ENCODE measurements at places on chromosomes 16 and 17.

DNA sequence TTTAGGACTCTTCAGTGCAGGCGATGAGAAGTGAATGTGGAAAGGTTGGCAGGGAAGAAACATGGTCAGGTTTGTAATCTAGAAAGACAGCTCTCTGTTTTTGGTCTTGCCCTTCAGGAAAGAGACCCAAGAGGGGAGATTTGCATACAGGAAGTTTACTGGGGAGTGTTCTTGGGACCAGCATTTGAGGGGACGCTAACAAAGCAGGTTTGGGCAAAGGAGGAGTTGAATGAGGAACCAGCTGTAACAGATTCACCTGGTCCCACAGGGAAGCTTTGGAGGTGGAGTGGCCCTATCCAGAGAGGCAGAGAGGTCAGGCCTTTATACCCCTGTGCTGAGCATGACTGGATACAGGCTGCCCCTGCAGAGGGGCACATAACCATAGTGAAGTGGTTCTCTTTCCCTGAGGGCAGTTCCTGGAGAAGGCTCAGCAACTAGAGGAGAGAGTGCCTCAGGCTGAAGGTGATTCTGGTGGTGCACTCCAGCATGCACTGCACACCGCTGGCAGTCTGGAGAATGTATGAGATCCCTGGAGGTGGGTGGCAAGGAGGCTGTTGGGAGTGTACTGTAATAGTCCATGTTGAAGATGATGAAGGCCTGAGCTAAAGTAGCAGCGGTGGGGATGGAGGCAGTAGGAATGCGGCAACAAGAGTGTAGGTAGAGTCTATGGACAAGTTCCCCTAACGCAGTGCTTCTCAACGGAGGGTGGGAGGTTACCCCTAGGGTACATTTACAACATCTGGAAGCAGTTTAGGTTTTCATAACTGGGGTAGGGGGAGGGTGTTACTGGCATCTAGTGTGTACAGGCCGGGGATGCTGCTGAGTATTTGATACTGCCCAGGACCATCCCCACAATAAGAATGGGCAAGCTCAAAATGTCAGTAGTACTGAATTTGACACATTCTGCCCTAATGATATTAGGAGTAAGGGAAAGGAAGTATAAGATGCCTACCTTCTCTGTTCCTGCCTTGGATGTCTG lies 37.2 kb downstream of the MAP2K6 start:
- H3K4me3 ChIP-seq = no peak overlapping the region
- H3K36me3 ChIP-seq = no peaks in the 10 kb centered on the region
- DNase-seq = no peak
- H3K4me1 ChIP-seq = peaks cover 12% of the 10 kb centered on the region

DNA sequence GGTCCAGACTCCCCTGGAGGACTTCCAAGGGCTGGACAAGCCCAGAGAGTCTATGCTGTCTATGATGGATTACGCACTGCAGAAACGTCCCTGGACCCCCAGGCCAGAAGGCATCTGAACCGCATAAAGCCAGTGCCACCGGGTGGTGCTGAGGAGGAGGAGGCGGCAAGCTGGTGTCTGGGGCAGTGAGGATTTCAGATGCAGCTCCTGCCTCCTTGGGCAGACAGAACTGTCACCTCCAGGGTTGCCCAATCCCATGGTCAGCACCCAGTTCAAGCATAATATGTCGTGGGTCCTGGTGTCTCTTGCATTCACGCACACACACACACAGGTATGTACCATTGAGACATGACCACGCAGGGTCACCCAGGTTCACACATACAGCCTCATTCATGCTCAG lies 25.6 kb downstream of the RAP1GAP2 start:
- no peaks in the 10 kb centered on the region for H3K4me1 ChIP-seq
- no peak for DNase-seq
- no peak overlapping the region for H3K27ac ChIP-seq

DNA sequence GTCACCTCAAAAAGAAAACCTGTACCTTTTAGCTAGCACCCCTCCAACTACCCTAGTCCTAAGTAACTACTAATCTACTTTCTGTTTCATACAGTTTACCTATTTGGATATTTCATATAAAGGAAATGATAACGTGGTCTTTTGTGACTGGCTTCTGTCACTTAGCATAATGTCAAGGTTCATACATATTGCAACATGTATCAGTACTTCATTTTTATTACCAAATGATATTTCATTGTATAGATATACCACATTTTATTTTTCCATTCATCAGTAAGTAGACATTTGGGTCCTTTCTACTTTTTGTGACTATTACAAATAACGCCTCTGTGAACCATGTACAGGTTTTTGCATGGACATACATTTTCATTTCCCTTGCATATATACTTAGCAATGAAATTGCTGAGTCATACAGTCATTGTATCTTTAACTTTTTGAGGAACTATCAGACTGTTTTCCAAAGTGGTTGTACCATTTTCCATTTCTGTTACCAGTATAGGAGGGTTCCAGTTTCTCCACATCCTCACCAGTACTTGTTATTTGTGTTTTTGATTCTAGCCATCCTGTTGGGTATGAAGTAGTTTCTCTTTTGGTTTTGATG lies 23.7 kb downstream of the MOSMO start:
- no peaks in the 10 kb centered on the region for H3K27me3 ChIP-seq
- H3K36me3 ChIP-seq = no peaks in the 10 kb centered on the region
- no peak overlapping the region for H3K4me3 ChIP-seq
- H3K27ac ChIP-seq = no peak overlapping the region
- no peak for DNase-seq

GRCh38 chr17:65139101-65139764 lies 2.1 kb downstream of the RGS9 start:
- H3K36me3 ChIP-seq = no peaks in the 10 kb centered on the region
- no peaks in the 10 kb centered on the region for H3K4me1 ChIP-seq
- no peaks in the 10 kb centered on the region for H3K27me3 ChIP-seq
- H3K27ac ChIP-seq = no peak overlapping the region

- H3K36me3 ChIP-seq = no peaks in the 10 kb centered on the region
- H3K27me3 ChIP-seq = no peaks in the 10 kb centered on the region
- DNase-seq = no peak
- no peak overlapping the region for H3K27ac ChIP-seq
- H3K4me1 ChIP-seq = no peaks in the 10 kb centered on the region
- no peak overlapping the region for H3K4me3 ChIP-seq
These were observed 151.3 kb upstream of the CNTNAP4 start for GRCh38 chr16:76125871-76126270.

DNA sequence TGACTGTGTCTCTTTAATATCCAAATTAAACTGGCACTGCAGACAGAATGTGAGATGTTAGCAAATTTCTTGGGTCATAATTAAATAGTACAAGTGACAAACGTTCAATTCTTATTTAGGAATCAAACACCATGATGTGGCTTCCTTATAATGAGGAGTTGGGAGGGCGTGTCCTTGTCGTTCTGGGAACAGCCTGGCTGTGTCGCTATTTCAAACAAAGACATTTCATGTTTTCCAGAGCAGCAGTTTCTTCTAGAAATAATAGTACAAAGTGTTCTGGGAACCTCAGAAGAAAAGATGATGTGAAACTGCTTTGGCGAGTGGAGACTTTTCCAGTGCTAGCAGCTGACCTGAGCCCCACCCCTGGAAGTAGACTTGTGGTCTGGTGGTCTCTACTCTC lies 301.7 kb upstream of the N4BP1 start:
- H3K4me1 ChIP-seq = no peaks in the 10 kb centered on the region
- no peaks in the 10 kb centered on the region for H3K36me3 ChIP-seq
- no peak overlapping the region for H3K27ac ChIP-seq

DNA sequence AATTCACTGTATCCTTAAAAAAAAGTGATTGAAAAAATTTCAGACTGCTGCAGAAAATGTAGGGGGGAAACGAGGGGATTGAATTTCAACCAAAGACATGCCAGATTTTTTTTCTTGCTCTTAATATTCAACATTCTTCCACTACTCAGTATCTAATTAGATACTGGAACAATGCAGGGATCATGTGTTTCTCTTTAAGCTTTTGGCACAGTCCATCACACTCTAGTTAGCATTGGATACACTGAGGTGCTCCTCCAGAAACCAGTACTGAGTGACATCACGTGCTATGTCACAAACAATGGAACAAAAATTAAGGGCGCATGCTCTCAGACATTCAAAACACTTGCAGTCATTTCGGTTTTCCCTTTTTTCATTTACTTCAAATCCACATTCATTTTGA lies 298.6 kb upstream of the PSMD7 start:
- no peak overlapping the region for H3K4me3 ChIP-seq
- no peaks in the 10 kb centered on the region for H3K27me3 ChIP-seq
- H3K36me3 ChIP-seq = no peaks in the 10 kb centered on the region
- no peak for DNase-seq
- no peaks in the 10 kb centered on the region for H3K4me1 ChIP-seq

DNA sequence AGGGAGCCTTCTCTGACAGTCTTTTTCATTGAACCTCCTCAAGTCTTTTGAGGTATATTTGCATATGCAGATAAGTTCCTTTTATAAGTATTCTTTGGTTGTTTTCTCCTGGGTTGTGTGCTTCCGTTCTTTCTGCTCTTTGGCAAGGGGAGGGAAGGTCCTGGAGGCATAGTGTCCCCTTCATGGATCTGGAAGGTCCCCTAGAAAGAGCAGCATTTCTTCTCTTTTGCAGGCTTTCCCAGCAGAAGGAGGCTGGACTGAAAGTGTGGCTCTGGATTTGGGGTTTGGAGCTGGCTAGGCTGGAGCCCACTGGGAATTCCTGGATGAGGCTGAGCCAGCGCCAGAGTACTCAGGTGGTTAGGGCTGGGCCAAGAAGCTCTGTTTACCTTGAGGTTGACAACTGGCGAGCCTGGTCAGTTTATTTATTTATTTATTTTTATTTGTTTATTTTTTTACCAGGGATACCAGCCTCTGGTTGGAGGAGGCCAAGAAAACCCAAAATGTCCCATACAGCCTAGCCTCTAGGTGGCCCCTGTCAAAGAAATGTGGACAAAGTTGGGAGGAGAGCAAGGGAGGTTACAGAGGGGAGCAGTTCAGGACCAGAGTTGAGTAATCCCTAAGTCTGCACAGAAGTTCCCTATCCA lies 5.4 kb upstream of the TOP2A start:
- H3K27me3 ChIP-seq = no peaks in the 10 kb centered on the region
- no peak overlapping the region for H3K27ac ChIP-seq

- H3K27me3 ChIP-seq = no peaks in the 10 kb centered on the region
- H3K4me3 ChIP-seq = no peak overlapping the region
- no peaks in the 10 kb centered on the region for H3K4me1 ChIP-seq
- DNase-seq = no peak
These were observed 24.8 kb downstream of the CCR7 start for GRCh38 chr17:40540448-40540847.

DNA sequence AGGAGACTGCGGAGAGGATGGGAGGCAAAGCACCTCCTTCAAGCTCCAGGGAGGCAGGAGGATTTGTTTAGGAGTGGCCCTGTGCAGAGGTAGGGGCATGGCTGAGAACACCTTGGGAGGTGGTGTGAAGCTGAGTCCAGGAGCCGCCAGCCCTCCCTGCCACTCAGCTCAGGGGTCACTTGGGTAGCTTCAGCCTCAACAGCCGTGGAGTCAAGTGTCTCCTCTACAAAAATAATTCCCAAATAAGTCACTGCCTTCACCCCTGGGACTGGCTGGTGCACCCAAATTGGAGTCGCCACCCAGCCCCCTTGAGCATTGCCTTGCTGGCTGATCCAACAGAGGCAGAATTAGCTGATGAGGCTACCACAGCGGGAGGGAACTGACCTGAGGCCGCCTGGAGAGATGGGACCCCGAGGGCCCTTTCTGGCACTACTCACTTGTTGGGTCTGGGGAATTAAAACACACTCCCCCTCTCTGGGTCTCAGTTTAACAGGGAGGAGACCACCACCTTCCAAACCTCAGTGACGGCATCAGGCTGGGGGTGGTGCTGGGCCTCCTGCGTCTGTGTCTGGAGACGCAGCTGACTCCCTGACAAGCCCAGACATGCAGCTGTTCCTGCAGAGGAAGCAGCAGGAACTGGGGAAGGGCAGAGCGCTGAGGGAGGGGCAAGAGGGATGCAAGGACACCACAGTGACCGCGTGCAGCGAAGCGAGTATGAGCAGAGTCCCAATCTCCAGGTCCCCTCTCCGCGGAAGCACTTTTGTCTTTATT lies 87.9 kb upstream of the TOB1 start:
- no peak overlapping the region for H3K27ac ChIP-seq
- no peak for DNase-seq
- no peak overlapping the region for H3K4me3 ChIP-seq
- no peaks in the 10 kb centered on the region for H3K36me3 ChIP-seq
- no peaks in the 10 kb centered on the region for H3K27me3 ChIP-seq

DNA sequence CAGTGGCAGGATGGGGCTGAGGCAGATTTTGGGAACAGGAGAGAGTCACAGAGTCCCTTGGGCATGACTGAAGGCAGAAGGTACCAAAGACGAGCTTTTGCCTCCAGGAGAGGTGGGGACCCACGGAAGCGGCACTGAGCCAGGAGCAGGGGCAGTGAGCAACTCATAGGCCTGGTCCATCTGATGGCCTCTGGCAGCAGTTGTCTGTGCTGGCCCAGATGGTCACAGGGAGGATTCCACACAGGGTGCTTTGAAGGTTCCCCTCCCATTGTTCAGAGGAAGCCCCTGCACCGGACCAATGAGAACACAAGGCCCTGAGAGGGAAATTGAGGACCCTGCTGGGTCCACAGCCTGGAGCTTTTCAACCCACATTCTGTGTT lies 360.3 kb upstream of the TNRC6C start:
- DNase-seq = no peak
- no peaks in the 10 kb centered on the region for H3K36me3 ChIP-seq
- no peak overlapping the region for H3K4me3 ChIP-seq
- peaks cover 26% of the 10 kb centered on the region for H3K4me1 ChIP-seq
- H3K27ac ChIP-seq = no peak overlapping the region
- H3K27me3 ChIP-seq = no peaks in the 10 kb centered on the region

GRCh38 chr16:2420035-2420434 lies 9.2 kb upstream of the CCNF start:
- no peak overlapping the region for H3K27ac ChIP-seq
- H3K4me3 ChIP-seq = no peak overlapping the region
- H3K27me3 ChIP-seq = no peaks in the 10 kb centered on the region
- DNase-seq = no peak
- H3K4me1 ChIP-seq = no peaks in the 10 kb centered on the region

DNA sequence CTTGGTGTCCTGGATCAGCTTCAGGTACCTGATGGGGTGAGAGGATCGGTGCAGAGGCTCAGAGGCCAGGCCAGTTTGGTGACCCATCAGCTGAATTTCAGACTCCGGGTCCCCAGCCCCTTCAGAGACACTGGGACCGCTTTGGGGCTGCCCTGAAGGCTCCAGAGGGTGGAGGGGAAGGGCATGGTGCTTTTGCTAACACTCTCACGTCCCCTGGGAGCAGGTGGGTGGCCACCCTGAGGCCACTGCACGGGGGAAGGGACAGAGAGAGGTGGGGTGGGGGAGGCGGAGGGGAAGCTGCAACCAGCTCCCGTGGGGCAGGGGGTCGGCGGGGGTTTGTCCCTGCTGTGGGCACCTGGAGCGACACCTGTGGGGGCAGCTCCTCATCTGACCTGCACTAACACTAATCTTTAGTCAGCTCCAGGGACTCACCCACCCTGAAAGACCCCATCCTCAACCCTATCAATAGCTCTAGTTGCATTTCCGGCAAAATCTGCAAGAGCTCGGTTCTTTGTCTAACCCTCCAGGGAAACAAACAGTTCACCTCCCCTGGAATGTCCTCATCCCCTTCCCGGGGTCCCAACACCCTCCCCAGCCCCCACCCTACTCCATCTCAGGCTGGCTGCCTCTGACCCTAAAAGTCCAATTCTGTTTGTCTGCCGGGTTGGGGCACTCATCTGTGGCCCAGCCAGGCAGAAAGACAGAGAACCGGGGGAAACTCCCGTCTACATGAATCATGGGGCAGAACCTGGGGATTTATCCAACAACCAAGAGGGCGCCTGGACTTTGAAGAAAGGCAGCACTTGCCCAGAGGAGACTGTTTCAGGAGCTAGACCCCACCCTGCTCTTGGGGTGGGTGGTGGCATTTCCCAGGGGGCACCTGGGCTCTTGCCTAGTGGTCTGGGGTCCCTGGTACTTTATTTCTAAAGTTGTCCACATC lies 91.9 kb upstream of the CBX4 start:
- no peak for DNase-seq
- no peaks in the 10 kb centered on the region for H3K4me1 ChIP-seq
- peaks cover 4% of the 10 kb centered on the region for H3K27me3 ChIP-seq
- no peak overlapping the region for H3K27ac ChIP-seq
- H3K36me3 ChIP-seq = no peaks in the 10 kb centered on the region
